ENCODE measurements at places on chromosomes 4 and X.

DNA sequence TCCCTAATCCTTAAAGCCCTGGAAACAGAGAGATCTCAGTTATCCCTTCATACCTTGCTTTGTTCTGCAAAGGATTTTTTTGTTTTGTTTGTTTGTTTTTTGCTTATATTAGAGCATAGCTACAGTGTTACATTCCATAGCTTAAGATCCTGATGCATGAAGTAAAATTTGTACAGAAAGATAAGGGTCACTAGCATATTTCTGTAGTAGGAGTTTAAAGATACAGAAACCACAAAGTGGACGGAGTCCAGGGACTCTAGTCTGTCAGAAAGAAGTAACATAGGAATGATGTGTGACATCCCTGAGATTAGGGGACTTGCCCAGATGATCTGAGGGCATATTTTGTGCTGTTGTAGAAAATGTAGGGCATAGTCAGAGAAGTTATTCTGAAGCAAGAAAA lies 151.9 kb upstream of the PLAC1 start:
- no peak for DNase-seq

DNA sequence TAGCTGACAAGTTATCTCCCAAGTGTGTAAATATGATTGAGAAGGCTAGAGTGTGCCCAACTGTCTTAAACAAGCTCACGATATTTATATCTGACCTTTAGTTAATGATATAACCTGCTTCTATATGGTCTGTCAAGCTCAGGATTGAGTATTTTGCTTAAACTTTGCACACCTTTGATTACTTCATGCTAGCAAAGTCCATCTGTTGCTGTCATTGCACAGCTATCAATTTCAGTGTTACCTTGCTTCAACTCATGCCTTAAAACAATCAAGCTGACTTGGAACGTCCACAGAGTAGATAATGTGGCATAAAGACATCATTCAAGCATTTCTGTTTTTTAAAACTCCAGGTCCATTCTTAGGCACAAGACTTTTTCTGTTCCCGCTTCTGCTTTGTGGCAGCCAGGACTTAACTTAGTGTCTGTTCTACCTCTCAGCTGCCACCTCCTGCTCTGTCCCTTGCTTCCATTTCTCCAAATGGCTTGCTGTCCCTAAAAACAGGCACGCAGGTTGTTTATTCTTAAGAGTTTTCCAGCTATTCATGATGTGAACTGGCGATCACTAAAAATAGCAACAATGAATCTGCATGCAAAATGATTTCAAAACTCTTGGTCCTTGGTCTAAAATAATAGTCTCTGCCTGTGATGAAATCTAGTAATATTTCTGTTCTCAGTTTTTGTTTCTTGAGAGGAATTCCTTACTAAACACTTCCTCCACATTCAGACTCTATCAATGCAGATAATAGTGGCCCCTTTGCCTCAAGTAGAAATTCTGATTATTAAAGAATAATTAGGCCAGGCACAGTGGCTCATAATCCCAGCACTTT lies 16.3 kb upstream of the NEIL3 start:
- no peak for DNase-seq

DNA sequence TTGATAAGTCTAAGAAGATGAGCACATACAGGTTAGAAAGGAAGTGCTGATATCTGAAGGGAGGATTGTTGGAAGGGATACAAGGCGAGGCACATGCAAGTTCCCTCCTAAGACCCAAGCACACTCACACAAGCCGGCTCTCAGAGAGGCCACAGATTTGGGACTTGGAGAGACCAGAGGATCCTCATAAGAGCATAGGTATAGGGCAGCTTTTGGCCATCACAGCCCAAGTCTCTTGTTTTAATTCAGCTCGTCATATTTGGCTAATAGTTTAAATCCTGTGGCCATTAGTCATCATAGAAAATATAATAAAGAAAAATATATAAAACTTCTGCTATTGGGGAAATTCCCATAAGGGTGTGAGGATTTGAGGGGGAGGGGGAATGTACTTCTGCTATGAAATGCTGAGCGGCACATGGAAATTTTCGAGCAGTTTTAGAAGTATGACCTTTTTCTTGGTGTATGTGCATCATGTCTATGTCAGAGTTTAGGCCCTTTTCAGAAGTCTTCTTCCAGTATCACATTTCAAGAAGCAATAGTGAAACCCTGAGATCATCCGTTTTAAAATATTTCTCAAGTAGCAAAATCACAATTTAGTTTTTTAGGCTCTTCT lies 97.7 kb downstream of the NFKB1 start:
- no peak for DNase-seq

GRCh38 chr4:153233761-153234371 lies 29.6 kb downstream of the TRIM2 start:
- DNase-seq, result no peak

DNA sequence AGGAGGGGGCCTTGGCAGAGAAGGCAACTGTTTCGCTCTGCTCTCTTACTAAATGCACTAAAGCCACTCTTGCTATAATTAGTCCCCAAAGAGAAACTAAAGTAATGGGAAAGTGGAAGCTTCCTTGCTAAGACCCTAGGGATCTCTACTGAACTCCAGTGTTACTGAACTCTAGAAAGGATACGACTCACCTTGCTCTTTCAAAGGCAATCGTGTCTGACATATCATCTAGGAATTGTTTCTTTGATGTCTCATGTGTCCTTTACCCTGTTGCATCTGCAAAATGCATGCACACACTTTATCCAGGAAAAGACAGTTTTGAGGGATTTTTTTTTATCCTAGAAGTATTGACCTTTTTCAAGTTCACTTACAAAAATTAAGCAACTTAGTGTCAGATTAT lies 148.1 kb upstream of the FAM9B start:
- no peak for DNase-seq

DNA sequence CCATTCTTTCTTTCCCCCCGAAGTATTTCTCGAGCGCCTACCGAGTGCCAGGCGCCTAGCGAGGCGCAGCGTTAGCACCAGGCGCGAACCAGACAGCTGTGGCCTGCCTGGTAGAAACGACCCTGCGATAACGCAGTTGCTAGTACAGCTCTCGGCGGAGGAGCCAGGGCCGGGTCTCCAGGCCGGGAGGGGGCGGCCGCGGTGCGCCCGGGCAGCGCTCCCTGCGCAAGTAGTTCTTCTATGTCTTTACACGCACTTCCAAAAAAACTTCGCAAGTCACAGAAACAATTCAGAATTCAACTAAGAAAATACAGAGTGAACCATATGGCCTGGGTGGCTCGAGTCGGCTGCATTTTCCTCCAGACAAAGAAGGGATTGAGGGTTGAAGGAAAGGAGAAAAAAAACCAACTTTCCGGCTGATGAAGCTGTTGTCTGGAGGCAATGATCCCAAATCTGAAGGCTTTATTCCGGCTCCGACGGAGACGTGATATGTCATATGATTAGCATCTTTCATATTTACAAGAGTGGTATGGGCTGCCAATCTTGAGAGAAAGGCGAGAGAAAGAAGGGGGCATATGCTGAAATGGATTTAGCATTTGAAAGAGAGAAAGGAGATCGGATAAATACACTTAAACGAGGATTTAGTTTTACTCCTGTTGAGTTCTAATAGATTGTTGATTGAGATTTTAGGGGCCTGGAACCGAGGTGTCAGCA lies 7.2 kb upstream of the NEUROG2 start:
- DNase-seq, result no peak

DNA sequence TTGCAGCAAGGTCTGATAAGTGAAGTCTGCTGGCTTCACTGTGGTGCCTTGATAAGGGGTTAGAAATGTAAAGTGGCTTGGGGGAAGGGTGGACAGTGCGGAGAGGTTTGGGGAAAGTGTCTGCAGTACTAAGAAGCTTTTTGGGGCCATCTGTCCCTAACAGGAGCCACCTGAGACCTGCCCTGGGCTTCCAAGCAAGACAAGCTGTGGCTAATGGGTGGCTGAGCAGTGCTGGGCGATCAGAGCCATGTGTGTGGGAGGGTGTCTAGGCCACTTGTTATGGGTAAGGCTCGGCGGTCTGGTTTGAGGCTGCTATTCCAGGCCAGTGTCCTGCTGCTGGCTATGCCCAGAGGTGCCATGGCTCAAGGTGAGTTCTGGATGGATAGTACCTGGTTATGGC lies 185.4 kb upstream of the MTMR8 start:
- DNase-seq, result no peak

GRCh38 chrX:3378156-3378555 lies 31.7 kb upstream of the MXRA5 start:
- DNase-seq, result no peak

DNA sequence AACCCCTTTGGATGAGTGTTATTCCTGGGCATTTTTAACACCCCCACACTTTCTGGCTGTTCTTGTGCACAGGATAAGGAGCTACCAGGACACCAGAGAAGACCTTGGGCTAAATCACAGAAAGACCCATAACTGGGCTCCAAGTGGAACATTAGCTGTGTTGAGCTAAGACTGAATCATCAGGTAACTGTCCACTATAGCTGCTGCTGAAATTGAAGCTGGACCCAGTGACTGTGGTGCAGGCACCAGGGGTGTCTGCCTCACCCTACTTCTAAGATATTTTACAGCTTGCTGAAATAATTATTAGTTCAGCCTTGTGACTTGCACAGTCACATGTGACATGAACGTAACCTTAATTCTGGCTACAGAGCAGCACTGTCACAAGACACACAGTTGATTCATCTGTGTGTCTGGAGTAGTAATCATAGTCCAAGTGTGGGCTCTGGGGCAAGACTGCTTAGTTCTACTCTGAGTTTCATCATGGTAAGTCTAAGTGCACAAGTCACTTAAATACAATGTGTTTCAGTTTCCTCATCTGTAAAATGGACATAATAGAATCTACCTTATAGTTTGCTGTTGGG lies 127.4 kb downstream of the SLC39A8 start:
- DNase-seq, result no peak
